ENCODE measurements at places on chromosomes 3 and 15. TPM values are rescaled to one million over a fixed set of nuclear protein-coding genes. Genes with fewer than 3 reads are reported as not detected.

C2CD4B gene
- not detected for total RNA-seq

CACNA2D2 gene
- total RNA-seq: 8.7 TPM

TICRR gene
- total RNA-seq: 0.11 TPM

SLC30A4 gene
- 2.0 TPM for total RNA-seq

DUOXA2 gene
- not detected for total RNA-seq

PRSS50 gene
- not detected for total RNA-seq

LHFPL4 gene
- not detected for total RNA-seq

FRMD5 gene
- total RNA-seq: not detected

GJD2 gene
- total RNA-seq: not detected

MBNL1 gene
- 529 TPM for total RNA-seq

GOLGA8T gene
- 0.19 TPM for total RNA-seq

UBE2E1 gene
- 39.8 TPM for total RNA-seq

RBPMS2 gene
- not detected for total RNA-seq

CD200 gene
- total RNA-seq: 1.1 TPM

CNTN3 gene
- not detected for total RNA-seq

ROPN1 gene
- not detected for total RNA-seq

SHC4 gene
- not detected for total RNA-seq
